ENCODE measurements at places on chromosomes 1 and 21.

DNA sequence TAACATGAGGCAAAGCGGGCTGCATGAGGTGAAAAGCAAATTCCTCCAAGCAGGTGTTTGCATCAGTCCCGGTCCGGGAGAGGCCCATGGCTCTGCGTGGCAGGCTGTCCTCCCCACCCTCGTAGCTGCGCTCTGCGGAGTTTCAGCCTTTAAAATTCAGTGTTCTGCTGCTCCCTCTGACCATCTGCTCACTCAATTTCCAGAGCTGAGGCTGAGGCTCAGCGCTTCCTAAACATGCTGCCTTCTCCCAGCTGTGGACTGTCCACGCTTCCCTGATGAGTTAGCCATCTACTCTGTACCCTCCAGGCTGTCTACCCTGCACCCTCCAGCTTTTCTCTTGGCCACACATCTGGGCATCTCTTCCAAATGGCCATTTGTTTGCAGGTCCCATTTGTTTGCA, 87.7 kb downstream of the KCNJ6 start:
- DNase-seq: no peak
- no peaks in the 10 kb centered on the region for H3K4me1 ChIP-seq
- H3K36me3 ChIP-seq: no peaks in the 10 kb centered on the region
- no peak overlapping the region for H3K4me3 ChIP-seq

GRCh38 chr1:64757213-64757612, 12.3 kb downstream of the RAVER2 start:
- no peaks in the 10 kb centered on the region for H3K27me3 ChIP-seq
- H3K27ac ChIP-seq: no peak overlapping the region
- no peak for DNase-seq
- no peak overlapping the region for H3K4me3 ChIP-seq

DNA sequence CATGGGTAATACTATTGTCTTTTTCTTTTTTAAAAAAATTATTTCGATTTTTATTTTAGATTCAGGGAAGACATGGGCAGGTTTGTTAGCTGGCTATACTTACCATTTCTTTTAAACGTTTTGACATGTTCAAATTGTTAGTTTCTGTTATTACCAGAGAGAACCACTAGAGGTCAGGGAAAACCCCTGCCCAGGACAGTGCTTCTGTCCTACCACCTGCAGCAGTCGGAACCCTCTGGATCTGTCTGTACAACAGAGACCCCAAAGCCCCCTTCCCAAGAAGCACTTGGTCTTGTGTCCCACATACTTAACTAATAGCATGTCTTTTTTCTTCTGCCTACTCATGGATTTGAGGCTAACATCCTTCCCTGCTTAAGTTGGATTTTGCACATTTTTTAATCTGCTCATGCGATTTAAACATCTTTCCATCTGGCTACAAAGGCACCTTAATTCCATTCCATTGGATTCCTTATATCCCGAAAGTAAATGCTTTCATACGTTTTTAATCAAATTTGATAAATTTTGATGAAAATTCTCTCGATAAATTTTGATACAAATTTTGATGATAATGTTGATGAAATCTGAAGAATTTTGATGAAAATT, 10.0 kb upstream of the C1orf115 start:
- no peak overlapping the region for H3K27ac ChIP-seq
- DNase-seq: no peak
- no peaks in the 10 kb centered on the region for H3K36me3 ChIP-seq
- no peaks in the 10 kb centered on the region for H3K27me3 ChIP-seq
- no peaks in the 10 kb centered on the region for H3K4me1 ChIP-seq
- no peak overlapping the region for H3K4me3 ChIP-seq

GRCh38 chr1:150102986-150103385, 35.4 kb downstream of the VPS45 start:
- no peaks in the 10 kb centered on the region for H3K27me3 ChIP-seq
- no peak overlapping the region for H3K4me3 ChIP-seq
- H3K27ac ChIP-seq: no peak overlapping the region
- no peak for DNase-seq
- no peaks in the 10 kb centered on the region for H3K4me1 ChIP-seq
- H3K36me3 ChIP-seq: no peaks in the 10 kb centered on the region

DNA sequence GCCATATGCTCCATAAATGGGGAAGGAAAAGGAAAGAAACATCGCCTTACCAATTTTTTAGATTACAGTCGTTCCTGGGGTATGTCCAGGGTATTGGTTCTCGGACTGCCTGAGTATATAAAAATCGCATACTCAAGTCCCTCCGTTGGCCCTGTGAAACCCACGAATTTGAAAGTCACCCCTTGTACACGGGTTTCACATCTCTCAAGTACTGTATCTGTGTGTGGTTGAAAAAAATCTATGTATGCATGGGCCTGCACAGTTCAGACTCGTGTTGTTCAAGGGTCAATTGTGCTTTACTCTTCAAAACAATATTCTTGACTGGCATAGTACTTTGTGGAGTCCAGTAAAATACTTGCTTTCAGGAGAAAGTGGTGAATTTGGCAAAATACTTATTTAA, 171.7 kb downstream of the HS2ST1 start:
- H3K4me3 ChIP-seq: no peak overlapping the region
- no peaks in the 10 kb centered on the region for H3K27me3 ChIP-seq
- DNase-seq: no peak
- no peaks in the 10 kb centered on the region for H3K4me1 ChIP-seq
- no peak overlapping the region for H3K27ac ChIP-seq
- H3K36me3 ChIP-seq: no peaks in the 10 kb centered on the region

GRCh38 chr1:175735144-175735543, 8.3 kb downstream of the TNR start:
- no peak for DNase-seq
- H3K4me3 ChIP-seq: no peak overlapping the region
- no peaks in the 10 kb centered on the region for H3K27me3 ChIP-seq
